ENCODE measurements at places on chromosomes 6 and 20. TPM values are rescaled to one million over a fixed set of nuclear protein-coding genes. Genes with fewer than 3 reads are reported as not detected.

CITED2 gene
- 449 TPM for total RNA-seq

RUNX2 gene
- total RNA-seq: 26.1 TPM

CCDC170 gene
- total RNA-seq: 0.10 TPM

PTCHD4 gene
- 11.4 TPM for total RNA-seq

BLOC1S5 gene
- total RNA-seq: 8.4 TPM

TNXB gene
- 1.8 TPM for total RNA-seq

ADAT2 gene
- total RNA-seq: 6.2 TPM

BFSP1 gene
- total RNA-seq: 4.2 TPM

CNKSR3 gene
- total RNA-seq: 11.1 TPM

DDX39B gene
- total RNA-seq: 294 TPM

MRAP2 gene
- total RNA-seq: 0.20 TPM

IP6K3 gene
- total RNA-seq: 4.6 TPM

DLL1 gene
- total RNA-seq: 1.6 TPM
